Stimulated activated CD8-positive, alpha-beta memory T cell treated with anti-CD3 and anti-CD28 coated beads, Interleukin-4, amount 100 ng/mL, for 4 hours (primary cell): ENCODE measurements at places on chromosomes 16 and 17.

- no peak for DNase-seq
Observed at GRCh38 chr17:74202938-74203337, 540 bp upstream of the RPL38 start.

GRCh38 chr16:73033271-73033998 lies 14.5 kb downstream of the ZFHX3 start:
- no peak for DNase-seq

DNA sequence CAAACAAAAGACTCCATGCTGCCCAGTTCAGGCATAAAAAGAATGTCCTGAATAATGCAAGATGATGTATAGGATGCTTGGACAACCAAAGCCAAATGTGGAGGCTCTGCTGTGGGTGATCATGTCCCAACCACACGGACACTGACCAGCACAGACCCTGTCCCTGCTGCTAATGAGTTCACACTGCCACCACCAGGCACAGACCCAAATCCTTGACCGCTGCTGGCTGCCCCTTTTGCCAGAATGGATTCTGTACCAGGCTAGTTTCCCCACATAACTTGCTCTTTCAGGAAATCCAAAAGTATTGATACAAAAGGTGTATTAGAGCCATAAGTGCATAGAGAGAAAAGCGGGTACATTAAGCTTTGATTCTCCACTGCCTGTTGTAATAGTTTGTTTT lies 60.9 kb downstream of the XYLT1 start:
- no peak for DNase-seq

- no peak for DNase-seq
Observed at GRCh38 chr17:68389041-68389440, 68.3 kb downstream of the WIPI1 start.

DNA sequence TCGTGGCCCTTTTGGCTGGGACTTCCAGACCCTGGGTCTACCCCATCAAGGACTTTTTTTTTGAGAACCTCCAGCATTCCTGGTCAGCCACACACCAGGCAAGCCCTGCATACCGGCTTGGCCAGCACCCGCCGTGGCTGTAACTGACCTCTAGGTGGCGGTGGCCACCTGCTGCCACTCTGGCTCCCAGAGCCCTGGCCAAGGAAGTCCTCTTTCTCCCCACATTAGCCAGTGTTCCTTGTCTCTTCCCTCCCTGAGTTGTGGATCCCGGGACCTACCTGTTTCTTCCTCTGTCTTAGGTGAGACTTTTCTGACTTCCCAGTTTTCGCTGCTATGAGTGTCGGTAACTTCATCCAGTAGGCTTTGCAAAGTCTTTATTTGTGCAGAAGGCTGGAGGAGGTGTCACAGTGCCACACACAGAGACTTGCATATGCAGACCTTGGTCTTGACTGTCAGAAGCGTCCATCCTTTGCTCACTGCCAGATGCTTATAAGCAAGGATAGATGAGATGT lies 348.3 kb downstream of the CPPED1 start:
- no peak for DNase-seq

DNA sequence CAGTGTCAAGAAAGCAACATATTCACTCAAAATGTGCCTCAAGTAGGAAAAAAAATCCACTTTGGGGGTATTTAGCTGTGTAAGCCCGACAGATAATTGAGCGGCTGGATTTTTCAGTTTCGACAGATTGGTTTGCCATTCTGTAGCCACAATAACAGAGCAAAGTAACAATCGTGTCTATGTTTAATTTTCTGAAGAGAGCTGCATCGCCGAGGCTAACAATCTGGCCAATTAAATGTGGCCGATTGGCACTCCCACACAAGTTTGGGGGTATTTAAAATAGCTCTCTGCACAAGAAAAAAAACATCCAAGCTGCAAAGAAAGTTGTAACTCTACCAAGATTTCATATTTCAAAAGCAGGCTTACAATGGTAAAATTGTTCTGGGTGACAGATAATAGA lies 99.7 kb upstream of the CDH13 start:
- DNase-seq, result no peak
